ENCODE measurements at places on chromosomes 3 and 15.

DNA sequence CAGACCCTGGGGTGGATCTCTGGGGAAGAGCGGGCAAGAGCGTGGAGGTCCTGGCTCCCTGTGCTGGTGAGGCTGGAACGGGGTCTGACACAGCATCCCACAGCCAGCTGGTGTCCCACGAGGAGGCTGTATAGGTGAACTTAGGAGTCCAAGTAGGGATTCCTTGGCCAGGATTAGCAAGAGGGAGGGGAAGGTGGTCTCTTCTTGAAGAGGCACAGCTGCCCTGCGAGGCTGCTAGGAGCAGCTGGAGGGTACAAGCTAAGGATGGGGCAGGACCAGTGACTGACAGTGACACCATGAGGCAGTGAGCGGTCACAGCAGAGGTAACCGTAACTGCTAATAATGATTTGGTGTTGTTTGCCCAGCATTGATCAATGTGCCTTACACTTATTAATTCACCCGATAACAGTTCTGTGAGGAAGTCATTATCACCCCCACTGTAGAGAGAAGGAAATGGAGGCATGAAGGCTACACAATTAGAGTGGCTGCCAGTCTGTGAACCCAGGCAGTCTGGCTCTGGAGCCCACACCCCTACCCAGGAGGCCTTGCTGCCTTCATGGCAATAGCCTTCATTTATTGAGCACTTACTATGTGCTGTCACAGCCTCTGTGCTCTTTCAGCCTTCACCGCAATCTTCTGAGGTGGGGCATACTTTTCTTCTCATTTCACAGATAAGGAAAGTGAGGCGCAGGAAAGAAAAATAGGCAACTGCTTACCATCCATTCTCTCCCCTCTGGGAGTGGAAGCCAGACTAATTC, 59.4 kb downstream of the TMEM44 start:
- DNase-seq = no peak

- DNase-seq = no peak
These were observed 38.4 kb upstream of the MBNL1 start for GRCh38 chr3:152230370-152230769.

DNA sequence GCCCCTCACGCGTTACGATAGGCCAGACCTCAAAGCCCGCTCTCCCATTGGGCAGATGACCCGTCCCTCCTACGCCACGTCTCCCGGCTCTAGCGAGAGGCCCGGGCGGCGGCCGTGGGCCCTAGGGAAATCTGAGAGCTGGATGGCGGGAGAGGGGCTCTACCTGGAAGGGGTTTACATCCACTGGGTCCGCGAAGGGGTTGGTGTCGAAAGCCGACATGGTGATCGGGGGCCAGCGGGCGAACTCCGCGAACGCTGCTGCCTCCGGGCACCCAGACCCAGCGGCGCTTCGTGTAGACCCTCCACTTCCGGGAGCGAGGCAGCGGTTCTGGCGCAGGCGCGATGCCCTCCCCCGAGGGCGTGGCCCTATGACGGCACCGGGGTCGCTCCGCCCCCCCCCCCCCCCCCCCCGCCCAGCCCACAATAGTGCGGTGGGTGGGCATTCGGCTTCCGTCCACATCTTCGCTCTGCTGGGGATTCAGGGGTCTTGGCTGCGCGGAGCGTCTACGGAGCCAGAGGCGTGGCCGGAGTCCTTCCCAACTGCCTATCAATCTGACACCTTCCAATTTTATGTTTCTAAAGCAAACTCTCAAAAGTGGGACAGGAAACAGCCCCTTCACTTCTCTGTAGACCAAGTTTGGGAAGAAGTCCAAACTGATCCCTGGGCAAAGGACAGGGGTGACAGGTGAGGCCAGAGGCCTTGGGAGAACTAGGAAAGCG, at the start of gene SCAMP2:
SCAMP2 (minus strand) TSS at position 330 of the 720 bp plus-strand sequence; CDS start at position 220, 110 bp downstream.
- peak; percentile 85 for DNase-seq

GRCh38 chr3:128491941-128492670, 895 bp downstream of the GATA2 start:
- no peak for DNase-seq

DNA sequence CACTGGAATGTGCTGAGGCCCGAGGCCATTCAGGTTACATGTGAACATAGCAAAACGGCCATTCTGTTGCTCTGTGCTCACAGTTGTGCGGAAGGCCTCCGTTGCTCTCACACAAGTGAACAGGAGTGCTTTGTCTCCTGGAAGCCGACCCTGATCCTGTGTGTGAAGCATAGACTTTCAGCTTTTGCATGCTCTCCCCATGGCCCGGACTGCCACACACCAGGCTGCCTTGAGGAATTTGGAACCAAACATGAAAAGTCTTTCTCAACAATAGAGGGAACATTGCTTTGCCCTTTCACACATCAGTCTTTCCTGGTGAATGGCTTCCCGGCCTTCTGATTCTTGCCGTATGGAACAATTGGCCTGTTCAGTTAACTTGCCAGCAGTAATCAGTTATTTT, 154.8 kb upstream of the LRIG1 start:
- DNase-seq = no peak

- DNase-seq = no peak
These were observed 1.0 kb upstream of the ISY1 start for GRCh38 chr3:129161860-129162271.

- no peak for DNase-seq
These were observed 11.1 kb upstream of the EIF4A2 start for GRCh38 chr3:186772281-186772694.

DNA sequence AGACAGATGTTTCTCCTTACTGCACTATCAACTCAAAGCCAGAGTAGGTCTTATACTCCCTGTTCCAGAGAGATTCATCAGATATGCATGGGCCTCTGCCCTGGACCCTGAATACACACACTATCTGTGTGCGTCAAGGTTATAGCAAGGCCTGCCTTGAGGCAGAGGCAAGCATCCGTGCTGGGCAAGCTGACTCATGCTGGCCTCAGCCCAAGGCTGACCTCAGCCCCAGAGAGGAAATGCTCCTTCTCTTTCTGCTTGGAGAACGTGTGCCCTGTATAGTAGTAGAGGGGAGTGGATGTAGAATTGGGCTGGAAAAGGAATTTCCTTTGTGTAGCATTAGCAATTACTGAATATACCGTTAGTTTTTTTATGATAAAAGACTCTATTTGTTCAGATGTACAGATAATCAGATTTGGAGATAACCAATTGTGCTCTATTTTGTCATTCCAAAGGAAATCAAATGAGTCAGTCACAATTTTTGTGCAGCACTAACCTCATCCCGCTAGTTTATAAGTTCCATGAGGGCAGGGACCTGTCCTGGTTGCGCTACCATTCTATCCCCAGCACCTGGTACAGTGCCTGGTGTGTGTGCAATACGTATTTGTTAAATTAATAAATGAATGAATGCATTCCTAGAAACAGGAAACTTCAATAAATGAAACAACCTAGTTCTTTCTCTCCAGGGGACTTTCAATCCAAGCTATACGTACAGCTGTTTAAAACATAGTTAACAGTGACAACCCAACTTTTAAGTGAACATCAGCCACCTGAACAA, 13.3 kb upstream of the PAQR9 start:
- peak; percentile 85 for DNase-seq

DNA sequence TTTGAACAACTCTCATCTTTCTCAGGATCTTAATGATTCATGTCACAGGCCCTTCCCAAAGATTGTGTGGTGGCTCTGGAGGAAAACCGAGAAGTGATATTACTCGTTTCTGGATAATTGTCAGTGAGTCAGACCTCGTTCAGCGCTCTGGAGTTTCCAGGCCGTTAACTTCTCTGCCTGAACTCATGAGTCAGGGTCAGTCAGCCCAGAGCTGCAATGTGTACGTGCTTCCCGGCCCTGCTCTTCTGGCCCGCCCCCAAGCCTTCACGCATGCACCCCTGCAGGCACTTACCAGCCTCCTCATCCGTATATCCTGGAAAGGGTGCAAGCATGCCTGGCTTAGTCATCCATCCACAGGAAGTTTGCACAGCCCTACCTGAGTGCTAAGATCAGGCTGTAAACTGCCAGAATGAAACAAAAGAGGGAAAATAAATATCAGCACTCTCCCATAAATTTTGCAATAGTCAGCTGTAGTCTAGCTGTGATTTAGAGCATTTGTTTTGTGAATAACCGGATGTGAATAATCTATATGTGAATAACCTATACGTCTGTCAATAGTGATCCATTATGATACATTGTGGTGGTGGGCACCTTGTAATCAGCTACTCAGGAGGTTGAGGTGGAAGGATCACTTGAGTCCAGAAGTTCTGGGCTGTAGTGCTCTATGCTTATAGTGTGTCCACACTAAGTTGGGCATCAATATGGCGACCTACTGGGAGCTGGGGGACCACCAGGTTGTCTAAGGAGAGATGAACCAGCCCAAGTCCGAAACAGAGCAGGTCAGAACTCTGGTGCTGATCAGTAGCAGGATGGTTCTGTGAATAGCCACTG, 35.3 kb upstream of the SEMA4B start:
- DNase-seq = peak; percentile 96
